Non-pigmented ciliary epithelial cell (primary cell): ENCODE measurements at places on chromosomes 16 and 17.
A peak's percentile ranks its signal among the peaks of the same experiment; 100 is the strongest.

GRCh38 chr16:81558444-81559175, 114.0 kb downstream of the CMIP start:
- DNase-seq = no peak

- no peak for DNase-seq
Observed at GRCh38 chr16:28136751-28137434, 73.4 kb upstream of the GSG1L start.

DNA sequence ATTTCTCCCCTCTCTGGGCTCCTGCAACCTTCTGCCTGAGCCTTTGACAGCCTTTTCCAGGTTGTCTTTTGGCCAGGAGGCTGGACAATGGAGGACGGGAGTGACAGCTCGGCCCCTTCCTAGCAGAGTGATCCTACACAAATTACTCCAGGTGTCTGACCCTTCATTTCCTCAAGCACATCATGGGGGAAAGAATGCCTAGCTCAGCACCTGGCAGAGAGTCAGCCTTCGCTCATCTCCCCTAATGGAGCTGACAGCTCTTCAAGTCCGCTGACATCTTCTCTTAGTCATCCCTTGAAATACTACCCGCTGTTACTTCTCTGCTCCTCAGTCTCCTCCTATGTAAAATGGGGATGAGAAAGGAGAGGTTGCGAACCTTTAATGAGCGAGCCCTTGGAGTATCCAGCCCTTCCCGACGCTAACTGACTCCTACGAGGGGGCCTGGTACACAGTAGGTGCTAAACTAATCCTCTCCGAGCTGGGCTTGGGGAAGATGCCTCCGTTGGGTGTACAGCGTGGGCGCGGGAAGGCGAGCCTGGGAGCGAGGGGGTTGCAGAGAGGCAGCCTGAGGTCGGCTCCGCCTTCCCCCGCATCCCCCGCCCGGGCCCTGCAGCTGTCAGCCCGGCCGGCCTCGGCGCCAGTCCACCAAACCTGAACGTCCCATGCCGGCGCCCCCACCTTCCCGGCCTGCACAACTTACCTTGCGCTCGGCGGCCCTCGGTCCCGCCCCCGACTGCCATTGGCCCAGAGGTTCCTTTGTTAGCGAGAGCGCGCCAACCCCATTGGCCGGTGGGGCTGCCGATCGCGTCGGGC, 480 bp upstream of the MPRIP start:
- DNase-seq = peak; percentile 67

- DNase-seq = no peak
Observed at GRCh38 chr17:74715144-74715543, 2.4 kb upstream of the CD300LF start.

- DNase-seq = no peak
Observed at GRCh38 chr17:82910041-82910481, 70.2 kb upstream of the ZNF750 start.

- no peak for DNase-seq
Observed at GRCh38 chr16:82061861-82062525, 26.9 kb downstream of the HSD17B2 start.

GRCh38 chr17:19271780-19272357, 34.7 kb downstream of the EPN2 start:
- no peak for DNase-seq

GRCh38 chr17:81121841-81122733, 43.2 kb upstream of the PVALEF start:
- DNase-seq = no peak
